ENCODE measurements at places on chromosomes 3 and 15.

DNA sequence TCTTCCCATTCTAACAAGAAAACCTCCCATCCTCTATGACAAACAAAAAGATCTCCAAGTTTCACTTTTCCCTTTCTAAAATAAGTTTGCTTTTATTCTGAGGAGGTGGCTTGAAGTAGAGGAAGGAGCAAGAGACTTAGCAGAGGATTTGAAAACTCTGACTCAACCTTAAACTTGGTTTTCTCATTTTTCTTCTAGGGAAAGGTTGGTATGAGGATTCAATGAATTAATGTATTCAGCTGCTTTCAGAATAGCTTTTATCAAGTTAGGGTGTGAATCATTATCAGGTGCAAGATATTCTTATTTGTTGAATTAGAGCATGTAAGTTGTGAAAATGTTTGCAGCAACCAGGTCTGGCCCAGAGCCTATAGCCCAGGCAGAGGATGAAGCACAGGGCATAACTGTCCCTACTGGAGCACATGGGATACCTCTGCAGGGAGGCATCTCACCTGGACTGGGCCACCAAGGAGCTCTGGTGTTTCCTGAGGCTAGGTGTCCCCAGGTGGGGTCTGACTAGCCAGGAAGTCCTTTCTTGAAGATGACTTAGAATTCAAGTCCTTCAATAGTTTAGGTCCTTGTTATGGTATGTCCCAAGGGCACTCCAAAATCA, 42.3 kb downstream of the SATB1 start:
- no peak for DNase-seq

GRCh38 chr15:92602267-92602593, 53.3 kb downstream of the FAM174B start:
- DNase-seq: no peak

GRCh38 chr3:112627919-112628466, 12.9 kb downstream of the CCDC80 start:
- DNase-seq: no peak

DNA sequence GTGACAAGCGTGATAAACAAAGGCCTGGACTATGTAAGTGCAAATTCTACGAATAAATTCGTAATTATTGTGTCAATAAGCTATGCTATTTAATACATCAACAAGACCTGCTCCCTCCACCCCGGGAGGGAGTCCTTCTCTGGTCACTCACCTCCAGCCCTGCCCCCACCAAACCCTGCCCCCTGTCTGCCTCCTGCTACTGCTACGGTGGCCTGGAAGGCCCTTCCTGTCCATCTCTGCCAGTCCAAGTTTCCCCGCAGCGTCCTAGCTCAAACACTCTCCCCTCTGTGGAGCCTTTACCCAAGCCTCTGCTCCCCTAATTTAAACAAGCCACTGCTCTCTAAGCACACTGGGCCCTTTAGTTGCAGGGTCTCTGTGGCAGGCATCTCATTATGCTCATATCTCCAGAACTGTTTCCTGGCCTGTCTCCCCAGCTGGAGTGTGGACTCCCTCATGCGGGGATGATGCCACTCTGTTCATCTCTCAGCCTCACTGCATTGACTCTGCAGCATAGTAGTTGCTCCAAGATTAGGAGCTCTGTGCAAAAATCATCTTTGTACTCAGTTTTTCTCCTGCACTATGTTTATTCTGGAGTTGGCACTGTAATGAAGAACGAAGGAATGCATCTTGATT, 241.2 kb downstream of the NTRK3 start:
- DNase-seq: no peak

DNA sequence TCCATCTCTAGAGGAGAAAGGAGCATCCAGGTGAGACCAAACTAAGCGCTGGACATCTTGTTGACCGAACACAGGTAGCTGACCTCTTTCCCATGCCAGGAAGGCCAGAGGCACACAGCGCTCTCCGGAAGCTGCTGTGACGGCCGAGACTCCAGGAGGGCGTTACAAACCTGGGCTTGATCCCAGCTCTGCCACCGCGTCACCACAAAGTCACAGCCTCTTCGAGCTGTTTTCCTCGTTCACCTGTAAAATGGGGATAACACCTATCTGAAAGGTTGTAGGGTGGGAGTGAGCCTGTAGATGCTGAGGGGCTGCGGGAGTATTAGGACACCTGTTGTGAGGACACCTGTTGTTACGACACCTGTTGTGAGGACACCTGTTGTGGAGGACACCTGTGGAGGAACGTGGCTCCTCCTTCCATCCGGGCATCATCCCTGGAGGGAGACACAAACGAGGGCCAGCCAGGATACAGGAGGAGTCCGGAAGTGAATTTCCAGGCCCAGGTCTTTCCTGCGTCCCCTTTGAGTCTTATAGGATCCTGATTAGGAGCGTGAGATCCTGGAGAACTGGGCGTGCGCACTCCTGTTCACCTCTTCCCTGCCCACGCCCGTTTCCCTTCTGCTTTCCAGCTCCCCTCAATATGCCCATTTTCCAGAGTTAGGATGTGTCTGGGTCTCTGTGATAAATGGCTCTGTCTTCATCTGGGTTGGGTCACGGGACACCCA, 2.3 kb upstream of the MUC4 start:
- no peak for DNase-seq

GRCh38 chr3:98048586-98048985, 13.5 kb upstream of the GABRR3 start:
- DNase-seq: peak; percentile 64

DNA sequence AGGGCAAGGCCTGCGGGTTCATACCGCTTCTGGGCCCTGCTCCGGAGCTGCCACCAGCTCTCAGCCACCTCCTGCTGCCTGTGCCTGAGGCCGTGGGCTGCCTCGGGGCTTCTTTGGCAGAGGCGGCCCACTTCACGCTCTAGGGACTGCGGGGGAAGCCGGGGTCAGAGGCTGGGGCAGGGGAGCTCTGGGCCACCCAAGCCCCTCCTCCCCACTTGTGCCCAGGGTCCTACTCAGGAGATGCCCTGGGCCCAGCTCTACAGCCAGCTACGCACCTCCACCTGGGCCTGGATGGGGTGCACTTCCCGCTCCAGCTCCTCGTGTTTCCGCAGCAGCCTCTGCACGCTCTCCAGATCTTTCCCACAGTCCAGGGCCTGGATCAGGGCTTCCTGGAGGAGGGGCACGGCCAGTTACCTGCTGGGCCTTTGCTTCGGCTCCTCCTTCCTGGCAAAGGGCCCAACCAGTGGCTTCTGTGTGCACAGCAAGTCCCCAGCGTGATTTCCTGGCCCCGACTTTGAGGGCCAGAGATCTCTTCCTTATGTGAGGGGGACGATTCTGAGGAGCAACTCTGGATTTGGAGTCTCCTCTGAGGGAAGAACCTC, 24.0 kb downstream of the PLA2G4B start:
- no peak for DNase-seq

- no peak for DNase-seq
Measured at GRCh38 chr3:118618247-118619040, 416.2 kb downstream of the IGSF11 start.

DNA sequence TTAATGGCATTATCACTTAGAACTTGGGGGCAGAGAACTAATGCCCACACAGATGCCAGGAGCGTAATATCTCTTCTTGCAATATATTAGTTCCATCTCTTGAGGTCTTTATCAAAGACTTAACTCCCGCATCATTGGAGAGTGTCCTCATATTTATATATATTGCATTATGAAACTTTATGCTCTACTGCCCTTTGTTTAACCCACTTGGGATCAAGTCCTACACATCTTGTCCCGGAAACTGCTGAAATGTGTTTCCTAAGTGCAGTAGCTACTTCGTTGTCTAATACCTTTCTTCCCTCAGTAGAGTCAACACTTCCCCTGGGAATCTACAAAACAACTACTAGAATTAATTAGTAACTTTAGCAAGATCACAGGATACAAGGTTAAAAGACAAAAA, 1029.2 kb downstream of the OTOL1 start:
- no peak for DNase-seq

- DNase-seq: no peak
Measured at GRCh38 chr3:130514681-130515080, 2.3 kb upstream of the COL6A6 start.

DNA sequence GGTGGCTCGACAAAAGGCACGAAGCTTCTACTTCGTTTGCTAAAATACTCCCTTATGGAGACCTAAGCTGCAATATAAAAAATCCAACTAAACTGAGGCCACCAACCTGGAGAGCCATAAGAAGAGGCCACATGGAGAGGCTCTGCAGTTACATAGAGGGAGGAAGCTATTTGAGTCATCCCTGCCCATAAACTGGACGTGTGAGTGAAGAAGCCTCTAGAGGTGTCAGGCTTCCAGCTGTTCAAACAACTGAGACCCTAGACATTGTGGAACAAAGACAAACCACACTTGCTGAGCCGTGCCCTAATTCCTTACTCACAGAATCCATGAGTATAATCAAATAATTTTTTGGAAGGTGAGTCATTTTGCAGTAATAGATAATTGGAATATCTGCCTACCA, 50.2 kb upstream of the GMNC start:
- DNase-seq: no peak

DNA sequence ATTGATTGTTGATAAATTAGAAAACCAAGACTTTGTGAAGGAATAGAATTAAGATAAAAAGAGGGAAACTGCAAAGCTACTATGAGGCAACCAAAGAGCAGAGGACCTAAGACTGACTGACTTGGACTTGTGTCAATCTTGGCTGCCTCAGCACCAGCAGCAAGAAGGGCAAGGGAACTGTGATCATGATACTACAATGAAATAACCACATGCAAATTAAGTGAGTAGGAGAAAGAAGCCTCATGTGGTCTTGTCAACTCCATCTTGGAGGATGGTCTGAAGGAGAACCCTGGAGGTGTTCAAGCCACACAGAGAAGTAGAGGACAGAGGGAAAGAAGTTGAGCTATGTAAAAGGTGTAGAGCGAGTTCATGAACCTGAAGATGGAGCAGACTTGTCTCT, 47.3 kb upstream of the THRB start:
- no peak for DNase-seq

GRCh38 chr15:97576929-97577645, 383.4 kb upstream of the ARRDC4 start:
- DNase-seq: no peak

- DNase-seq: no peak
Measured at GRCh38 chr15:67303490-67304363, 49.1 kb downstream of the IQCH start.

DNA sequence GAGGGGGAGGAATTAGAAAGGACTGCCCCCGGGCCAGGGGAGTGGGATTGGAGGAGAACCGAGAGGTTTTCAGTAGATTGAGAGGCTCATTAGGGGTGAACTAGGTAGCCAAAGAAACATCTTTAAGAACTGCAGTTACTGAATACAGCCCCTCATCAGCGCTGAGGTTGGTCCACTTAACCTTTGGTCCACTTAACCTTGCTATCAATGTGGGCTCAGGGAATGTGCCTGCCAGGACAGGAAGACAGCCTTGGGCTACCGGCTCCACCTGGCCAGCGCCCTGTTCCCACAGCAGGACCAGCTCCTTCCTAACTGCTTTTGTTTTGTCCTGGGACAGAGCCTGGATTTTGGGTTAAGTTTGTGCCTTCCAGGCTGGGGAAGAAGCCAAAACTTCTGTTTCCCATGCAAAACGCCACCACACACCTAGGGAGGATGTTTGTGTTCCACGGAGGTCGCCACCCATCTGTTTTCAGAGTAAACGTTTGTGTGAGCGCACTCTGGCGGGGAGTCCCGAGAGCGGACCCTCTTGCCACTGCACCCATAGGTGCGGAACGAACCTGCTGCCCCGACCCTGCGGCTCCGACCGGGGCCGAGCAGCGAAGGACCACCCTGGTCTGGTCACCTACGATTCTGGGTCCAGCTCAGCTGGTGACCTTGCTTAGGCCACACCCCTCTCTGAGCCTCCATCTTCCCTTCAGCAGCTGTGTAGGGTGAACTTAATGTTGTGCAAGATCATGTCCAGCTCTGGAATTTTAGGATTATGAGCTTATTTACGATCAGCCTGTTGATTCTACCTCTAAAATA, 107.4 kb downstream of the VGLL4 start:
- no peak for DNase-seq

- DNase-seq: no peak
Measured at GRCh38 chr3:182686033-182686886, 107.0 kb upstream of the ATP11B start.

- DNase-seq: no peak
Measured at GRCh38 chr3:72909591-72909990, 21.7 kb downstream of the GXYLT2 start.

DNA sequence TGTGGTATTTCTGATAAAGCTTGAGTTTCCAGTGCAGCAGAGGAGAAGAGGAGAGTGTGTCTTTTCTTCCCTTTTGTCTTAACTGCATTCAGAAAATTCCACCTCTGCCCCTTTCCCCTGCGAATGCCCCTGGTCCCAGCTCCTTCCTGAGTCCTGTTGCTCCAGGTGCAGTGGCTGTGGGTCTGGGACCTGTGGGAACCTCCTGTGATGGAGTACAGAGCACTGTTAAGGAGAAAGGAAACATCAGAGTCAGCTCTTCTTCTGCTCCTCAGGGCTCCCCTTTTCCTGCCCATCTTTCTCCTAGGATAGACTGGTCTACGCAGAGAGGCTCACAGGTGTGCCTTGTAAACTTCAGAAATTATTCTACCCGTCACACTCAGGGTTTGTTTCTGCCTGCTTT, 165.8 kb upstream of the ROPN1 start:
- no peak for DNase-seq

DNA sequence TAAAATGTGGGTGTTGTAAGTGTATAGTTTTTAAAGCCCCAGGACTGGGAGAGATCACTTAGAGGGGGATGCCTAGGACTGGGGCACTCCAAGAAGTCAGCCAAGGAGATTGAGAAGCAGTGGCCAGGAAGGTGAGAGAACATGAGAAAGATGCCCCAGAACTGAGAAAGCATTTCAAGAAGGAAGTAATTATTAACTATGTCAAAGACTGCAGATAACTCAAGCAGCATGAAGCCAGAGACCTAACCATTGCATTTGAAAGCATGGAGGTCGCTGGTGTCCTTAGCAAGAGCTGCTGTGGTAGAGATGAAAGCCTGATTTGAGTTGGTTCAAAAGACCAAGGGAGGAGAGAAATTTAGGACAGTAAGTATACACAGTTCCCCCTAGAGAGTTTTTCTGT, 30.6 kb upstream of the SLC2A2 start:
- DNase-seq: no peak

DNA sequence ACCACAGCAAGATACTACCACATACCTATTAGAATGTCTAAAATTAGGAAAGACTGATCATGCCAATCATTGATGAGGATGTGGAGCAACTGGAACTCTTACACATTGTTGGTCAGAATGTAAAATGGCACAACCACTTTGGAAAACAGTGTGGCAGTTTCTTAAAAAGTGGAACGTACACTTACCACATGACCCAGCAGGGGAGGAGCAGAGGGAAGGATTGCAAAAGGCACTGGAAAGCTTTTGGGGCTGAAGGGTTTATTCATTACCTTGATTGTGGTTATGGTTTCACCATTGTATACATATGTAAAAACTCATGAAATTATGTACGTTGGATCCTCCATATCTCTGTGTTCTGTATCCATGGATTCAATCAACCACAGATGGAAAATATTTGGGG, 3.3 kb upstream of the EHD4 start:
- DNase-seq: peak; percentile 36

GRCh38 chr3:47370887-47371697, 9.7 kb upstream of the PTPN23 start:
- DNase-seq: no peak

GRCh38 chr3:50671331-50671730, 3.4 kb upstream of the DOCK3 start:
- no peak for DNase-seq

- DNase-seq: no peak
Measured at GRCh38 chr3:29011441-29011840, 269.4 kb upstream of the RBMS3 start.
